Stimulated activated CD4-positive, alpha-beta T cell treated with anti-CD3 and anti-CD28 coated beads, Interleukin-1b, Interleukin-23, amount 100 ng/mL, for 4 hours (primary cell): ENCODE measurements at places on chromosomes 2 and 18.

DNA sequence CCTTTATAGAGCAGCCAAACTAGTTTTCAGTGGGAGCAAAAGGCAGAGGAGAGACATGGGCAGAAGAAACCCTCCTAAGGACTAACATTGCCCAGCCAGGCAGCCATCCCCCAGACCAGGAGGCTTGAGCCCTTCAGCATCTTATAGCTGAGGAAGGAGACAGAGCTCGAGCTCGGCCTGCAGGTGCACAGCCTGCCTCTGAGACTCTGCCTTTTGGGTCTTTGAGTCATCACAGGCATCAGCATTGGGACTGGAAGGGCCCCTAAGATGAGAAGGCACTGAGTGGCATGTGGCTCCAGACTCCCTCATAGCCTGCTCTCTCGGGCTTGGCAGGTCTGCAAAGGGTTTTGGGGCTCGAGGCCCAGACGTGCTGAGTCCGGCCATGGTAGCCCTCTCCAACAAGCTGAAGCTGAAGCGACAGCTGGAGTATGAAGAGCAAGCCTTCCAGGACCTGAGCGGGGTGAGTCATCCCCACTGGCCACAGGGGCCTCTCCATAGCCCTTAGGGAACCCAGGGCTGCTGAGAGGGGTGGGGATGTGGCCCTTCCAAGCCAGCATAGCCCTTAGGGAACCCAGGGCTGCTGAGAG lies 84.1 kb downstream of the EPAS1 start:
- no peak for DNase-seq

DNA sequence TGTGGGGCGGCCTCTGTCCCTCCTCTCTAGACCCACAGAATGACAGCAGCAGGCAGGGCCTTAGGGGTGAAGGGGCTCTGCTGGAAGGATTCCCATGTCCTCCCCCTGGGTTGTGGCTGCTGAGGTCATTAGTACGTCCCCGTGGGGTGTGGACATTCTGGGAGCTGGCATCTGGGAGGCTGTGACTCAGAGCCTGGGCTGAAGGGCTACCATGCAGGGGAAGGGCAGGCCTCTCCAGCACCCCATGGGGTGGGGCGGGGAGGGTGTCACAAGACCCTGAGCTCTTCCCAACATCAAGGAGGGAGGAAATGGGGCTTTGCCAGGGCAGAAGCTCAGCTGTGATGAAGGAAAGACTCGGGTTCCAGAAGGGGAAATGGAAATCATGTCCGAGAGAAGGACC lies 105.8 kb upstream of the SMAD2 start:
- DNase-seq, result no peak

DNA sequence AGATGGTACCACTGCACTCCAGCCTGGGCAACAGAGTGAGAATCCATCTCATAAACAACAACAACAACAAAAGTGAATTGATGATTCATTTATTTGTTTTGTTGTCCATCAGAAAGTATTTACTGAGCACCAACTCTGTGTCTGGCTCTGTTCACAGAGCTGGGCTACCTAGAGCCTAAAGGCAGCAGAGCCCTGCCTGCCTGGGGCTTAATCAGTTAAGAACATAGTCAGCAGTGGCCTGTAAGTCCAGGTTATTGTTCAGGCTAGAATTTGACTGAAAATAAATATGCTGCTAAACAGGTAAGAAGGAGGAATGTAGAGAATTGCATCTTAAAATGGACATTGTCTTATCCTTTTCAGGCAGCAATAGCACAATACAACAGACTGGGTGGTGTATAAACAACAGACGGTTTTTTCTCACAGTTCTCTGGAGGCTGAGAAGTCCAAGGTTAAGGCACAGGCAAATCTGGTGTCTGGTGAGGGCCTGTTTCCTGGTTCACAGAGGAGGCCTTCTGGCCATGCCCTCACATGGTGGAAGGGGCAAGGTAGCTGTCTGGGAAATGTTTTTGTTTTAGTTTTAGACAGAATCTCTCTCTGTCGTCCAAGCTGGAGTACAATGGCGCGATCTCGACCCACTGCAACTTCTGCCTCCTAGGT lies 22.2 kb upstream of the ARL4C start:
- no peak for DNase-seq

GRCh38 chr18:14179306-14179705 lies 47.1 kb upstream of the ZNF519 start:
- DNase-seq, result no peak

DNA sequence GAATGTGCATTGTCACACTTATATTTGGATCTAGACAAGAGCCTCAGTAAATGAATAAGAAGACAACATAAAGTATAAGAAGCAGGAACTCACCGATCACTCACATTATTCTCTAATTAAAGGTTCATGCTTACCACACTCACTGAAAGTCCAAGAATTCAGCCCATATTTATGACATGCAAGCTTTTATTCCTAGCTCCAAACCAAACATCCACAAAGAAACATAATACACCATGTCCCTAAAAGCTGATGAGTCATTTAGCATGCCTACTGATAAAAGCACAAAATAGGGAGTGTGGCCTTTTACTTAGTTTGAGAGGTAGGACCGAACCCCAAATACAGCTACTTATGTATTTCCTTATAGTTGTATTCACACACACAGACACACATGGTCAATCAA lies 1094.6 kb upstream of the CDH2 start:
- DNase-seq, result no peak

DNA sequence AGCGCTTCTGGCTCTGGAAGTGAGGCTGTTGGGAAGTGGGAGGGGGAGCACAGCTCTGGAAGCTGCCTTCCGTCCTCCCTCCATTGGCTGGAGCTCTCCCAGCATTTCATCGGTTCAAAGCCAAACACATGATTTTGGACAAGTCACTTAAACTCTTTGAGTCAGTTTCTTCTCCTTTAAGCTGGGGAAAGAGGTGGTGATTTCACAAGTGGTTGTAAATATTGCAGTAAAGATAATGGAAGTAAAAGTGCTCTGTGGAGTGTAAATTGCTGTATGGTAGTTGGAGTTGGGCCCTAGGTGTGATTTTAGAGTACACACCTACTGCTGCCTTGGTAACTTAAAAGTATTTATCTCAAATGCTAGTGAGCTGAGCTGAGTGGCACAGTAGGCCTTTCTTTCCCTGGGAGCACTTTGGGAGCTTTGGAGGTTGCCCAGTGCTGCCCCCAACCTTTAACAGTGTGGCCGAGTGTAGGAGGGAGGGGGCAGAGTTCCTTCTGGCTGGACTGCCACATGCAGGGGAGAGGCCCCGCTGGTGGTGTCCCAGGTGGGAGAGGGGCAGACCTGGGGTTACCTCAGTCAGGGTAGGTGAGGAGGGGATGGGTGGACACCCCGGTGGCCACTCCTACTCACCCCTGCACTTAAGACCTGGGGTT lies 54.7 kb downstream of the ASAP2 start:
- DNase-seq, result no peak

- DNase-seq, result no peak
Observed at GRCh38 chr2:225630824-225631533, 231.5 kb downstream of the NYAP2 start.

DNA sequence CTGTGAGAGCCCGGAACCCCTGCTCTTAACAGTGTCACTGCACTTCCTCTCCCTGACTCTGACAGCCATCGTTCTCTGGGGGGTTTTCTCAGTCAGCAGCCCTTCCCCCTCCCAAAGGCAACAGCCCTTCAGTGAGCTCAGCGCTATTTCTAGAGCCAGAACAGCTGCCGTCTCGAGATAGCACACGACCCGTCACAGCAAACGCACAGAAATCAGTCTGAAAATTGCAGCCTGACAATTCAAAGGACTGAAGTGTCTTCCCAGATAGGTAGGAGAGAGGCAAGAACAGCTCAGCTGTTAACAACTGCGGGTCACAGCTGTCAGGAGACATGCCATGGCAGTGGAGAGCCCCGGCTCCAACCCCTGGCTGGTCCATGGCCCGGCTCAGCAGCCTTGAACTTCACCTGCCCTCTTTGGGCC lies 45.4 kb downstream of the ST8SIA5 start:
- DNase-seq, result no peak

DNA sequence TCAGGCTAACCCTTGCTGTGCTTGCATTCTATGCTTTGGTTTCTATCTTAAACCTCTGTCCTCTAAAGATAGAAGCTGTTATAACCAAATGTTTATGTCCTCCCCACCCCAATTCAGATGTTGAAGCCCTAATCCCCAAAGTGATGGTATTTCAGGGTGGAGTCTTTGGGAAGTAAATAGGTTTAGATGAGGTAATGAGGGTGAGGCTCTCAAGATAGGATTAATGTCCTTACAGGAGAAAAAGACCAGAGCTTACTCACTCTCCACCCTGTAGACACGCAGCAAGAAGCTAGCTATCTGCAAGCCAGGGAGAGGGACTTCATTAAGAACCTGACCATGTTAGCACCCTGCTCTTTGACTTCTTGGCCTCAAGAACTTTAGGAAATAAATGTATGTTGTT lies 362.5 kb downstream of the ERBB4 start:
- no peak for DNase-seq

GRCh38 chr18:48629730-48630324 lies 91.0 kb downstream of the CTIF start:
- no peak for DNase-seq

DNA sequence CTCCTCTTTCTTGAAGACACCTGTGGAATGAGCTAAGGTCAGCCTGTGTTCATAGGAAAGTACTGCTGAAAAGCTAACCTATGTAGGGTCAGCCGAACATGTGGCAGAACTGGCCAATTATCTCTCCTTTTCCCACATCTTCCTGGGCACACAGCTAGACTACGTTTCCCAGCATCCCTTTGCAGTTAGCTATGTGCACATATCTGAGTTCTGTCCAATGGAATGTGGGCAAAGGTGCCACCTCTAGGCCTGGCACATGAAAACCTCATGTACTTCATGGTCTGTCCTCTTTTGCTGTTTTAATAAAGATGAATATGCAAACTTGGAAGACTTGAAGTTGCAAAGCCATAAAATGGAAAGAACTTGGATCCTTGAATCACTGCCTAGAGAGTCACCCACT lies 352.6 kb downstream of the TNS1 start:
- no peak for DNase-seq

GRCh38 chr2:23536326-23536725 lies 151.3 kb downstream of the KLHL29 start:
- DNase-seq, result no peak

DNA sequence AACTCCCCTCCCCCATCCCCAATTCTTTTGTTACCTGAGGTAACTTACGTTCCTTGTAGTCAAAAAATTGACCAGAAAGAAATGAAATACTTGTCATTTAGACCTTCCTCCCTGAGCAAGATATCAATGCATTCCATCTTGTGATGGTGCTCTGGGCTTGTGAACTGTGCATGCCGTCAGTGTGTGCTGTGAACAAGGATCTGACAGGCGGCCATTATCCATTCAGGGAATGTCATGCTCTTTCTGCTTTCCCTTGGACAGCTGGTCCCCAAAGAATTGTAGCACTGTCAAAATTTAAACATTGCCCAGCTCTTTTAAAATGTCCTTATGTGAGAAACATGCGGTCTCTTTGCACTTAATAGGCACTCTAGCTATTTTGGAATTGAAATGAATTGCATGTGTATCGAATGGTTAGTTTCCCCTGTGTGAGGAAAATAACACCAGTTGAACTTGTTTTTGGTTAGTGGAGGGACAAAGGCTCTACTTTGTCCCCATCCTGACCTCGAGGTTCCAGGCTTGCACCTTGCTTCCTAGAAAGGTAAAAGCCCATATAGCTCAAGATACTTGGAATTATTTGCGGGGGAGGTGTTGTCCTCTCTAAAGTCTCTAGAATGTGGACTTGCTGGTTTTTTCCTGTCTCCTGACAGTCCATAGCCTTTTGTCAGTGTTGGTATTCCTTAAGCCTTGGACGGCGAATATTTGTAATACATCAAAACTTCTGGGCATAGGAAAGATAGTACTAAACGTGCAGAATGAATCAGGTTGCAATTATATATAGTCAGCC lies 350.9 kb downstream of the NUP35 start:
- no peak for DNase-seq

DNA sequence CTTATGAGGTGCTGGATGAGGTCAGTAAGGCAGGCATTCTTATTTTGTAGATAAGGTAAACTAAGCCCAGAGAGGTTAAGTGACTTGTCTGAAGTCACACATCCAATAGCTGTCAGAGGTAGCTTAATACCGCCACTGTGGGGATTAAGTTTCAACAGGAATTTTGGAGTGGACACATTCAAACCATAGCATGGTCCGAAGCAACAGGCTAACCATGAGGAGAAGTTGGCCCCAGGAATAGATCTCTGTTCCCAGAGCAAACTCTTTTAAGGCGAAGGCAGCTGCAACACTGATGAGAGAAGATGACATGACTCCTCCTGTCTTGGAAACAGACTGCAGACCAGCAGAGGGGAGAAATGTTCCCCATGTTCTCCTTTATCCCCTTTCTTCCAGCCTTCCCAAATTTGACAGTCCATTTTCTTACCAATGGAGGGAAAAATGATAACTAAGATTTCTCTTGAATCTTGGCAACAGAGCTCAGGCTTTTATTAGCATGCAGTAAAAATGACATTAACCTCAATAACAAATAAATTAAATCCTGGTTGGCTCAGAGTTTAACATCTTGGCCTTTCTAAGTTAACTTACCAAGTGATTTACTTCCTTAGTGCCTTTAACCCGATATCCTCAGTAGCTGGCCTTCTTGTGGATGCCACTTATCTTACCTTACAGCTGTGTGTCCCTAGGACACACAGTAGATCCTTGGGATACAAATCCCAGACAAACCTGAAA lies 67.9 kb upstream of the STPG4 start:
- DNase-seq, result no peak

- no peak for DNase-seq
Observed at GRCh38 chr2:163877316-163877715, 141.5 kb upstream of the FIGN start.

GRCh38 chr18:12421732-12422131 lies 14.0 kb downstream of the PRELID3A start:
- no peak for DNase-seq

- no peak for DNase-seq
Observed at GRCh38 chr18:41119031-41119430, 836.0 kb upstream of the PIK3C3 start.

DNA sequence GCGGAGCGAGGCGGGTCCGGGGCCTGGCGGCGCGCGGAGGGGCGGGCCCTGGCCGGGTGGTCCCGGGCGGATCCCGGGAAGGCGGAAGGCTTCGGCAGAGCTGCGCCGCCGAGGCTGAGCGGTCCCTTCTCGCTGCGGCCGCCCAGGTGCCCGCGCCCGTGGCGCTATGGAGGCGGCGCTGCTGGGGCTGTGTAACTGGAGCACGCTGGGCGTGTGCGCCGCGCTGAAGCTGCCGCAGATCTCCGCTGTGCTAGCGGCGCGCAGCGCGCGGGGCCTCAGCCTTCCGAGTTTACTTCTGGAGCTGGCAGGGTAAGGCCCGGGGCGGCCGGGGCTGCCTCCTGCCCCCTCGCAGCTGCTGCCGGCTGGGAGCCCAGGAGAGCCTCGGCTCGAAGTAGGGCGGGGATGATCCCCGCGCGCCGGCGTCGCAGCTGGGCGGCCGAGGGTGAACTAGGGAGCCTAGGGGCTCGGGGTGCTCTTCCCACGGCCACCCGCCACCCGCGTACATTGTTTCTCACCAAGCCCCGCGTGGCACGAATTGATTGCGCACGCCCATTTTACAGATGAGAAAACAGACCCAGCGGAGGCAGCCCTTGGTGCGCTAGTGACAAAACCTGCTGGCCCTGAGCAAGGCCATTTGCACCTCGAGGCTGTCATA lies at the start of gene SLC66A3:
Gene SLC66A3 (plus strand): TSS at position 87 of the 655 bp plus-strand sequence. CDS start 80 bp downstream, at position 167.
- DNase-seq, result no peak

GRCh38 chr2:16293398-16293797 lies 353.0 kb downstream of the MYCN start:
- DNase-seq, result no peak
